HT-29 (cell line): ENCODE measurements at places on chromosomes 12 and 14. TPM values are rescaled to one million over a fixed set of nuclear protein-coding genes. Genes with fewer than 3 reads are reported as not detected.

The TMTC1 gene
- 0.23 and 0.38 TPM in 2 replicates for total RNA-seq

The PROX2 gene
- not detected in 2 replicates for total RNA-seq

The C1QL4 gene
- not detected in 2 replicates for total RNA-seq

The PRH2 gene
- not detected in 2 replicates for total RNA-seq

The RNASE3 gene
- not detected in 2 replicates for total RNA-seq

The SGPP1 gene
- 6.5 and 11.1 TPM in 2 replicates for total RNA-seq

The HOXC4 gene
- 4.0 and 6.8 TPM in 2 replicates for total RNA-seq

The SDR9C7 gene
- not detected in 2 replicates for total RNA-seq

The RND1 gene
- 8.7 and 9.8 TPM in 2 replicates for total RNA-seq

The COX6A1 gene
- total RNA-seq: 1,079 and 1,221 TPM in 2 replicates

The ENDOU gene
- total RNA-seq: not detected in 2 replicates

The OASL gene
- total RNA-seq: 17.4 and 18.0 TPM in 2 replicates

The GPHN gene
- 13.5 and 17.0 TPM in 2 replicates for total RNA-seq

The ADGRD1 gene
- total RNA-seq: not detected in 2 replicates

The SERPINA6 gene
- total RNA-seq: 0.99 and 1.2 TPM in 2 replicates

The GLT8D2 gene
- total RNA-seq: not detected in 2 replicates
